BE2C (cell line): ENCODE measurements at places on chromosomes 1 and 21.
A peak's percentile ranks its signal among the peaks of the same experiment; 100 is the strongest.

DNA sequence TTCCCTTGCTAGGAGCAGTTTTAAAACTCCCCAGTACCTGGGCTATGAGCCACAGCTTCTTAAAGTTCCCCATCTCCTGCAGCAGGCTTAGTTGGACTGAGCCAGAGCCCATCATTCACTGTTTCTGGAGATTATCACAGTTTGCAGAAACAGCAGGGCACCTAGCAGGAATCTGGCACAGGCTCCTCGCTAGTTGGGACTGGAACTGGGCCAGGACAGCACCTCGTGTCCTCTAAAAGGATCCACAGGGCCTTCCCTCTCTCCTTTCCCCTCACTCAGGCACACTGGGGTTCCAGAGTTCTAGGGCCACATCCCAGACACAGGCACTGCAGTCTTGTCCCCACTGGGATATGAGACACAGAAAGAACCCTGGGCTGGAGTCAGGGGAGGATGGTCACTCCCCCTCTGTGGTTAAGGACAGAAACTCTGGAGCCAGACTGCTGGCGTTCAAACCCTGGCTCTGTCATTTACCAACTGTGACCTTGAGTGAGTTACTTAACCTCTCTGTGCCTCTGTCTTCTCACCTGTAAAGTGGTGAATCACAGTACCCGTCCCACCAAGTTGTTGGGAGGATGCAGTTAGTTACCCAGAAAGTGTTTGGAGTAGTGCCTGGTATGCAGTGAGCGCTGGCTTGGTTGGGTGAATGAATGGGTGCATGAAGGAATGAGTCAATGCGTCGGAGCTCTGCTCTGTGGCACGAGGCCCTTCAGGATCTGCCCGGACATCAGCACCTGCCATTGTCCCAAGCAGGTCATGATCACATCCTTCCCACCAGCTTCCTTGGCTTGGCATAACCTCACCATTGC, 18.8 kb upstream of the ECE1 start:
- peak; percentile 70 for DNase-seq

DNA sequence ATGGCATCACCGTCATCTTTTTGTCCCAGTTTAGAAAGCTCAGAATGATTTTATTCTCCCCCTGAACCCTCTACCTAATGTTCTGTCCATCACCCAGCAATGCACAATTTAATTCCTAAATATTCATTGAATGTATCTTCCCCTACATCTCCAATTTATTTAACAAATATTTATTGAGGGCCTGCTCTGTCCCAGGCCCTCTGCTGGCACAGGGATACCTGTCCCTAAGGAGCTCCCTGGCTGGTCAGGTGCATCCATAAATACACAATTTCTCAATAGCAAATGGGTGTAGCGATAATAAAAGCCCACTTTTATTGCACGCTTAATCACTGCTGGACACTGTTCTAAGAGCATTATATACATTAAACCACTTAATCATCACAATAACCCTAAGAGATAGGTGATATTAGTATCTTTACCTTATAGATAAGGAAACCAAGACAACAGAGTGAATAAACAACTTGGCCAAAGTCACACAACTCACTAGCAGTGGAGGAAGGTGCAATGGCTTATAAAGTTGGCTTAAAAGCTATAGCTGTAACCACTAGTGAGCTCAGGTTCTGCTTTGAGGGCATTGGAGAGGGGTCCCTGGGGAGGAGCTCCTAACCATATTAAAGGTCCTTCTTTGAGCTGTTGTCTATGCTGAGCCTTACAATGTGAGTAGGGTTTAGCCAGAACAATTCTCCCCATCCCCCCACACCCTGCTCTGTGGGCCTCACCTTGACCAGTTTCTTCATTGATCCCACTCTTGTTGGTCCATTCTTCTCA, 126.3 kb upstream of the JUN start:
- DNase-seq, result no peak

DNA sequence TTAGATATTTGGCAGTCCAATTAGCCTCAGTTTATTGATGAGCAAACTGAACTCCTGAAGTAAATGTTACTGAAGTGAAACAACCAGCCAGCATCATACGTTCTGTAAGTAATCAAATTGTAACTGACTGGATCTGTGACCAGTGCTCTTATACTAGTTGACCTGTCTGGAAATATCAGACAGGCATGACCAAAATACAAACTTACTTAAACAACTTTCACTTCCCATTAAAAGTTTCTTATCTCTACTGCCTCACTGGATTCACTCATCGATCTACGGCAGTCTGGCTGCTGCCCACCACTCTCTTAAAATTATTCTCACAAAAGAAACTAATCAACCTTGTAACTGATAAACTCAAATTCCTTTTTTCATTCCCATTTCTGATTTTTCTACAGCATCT, 56.4 kb downstream of the WDR3 start:
- DNase-seq, result no peak

GRCh38 chr1:65942476-65942875, 149.8 kb downstream of the PDE4B start:
- no peak for DNase-seq
